ENCODE measurements at places on chromosomes 3 and 15. TPM values are rescaled to one million over a fixed set of nuclear protein-coding genes. Genes with fewer than 3 reads are reported as not detected.

- H3K27me3 ChIP-seq: no peaks in the 10 kb centered on the region
- H3K4me1 ChIP-seq: no peaks in the 10 kb centered on the region
- no peaks in the 10 kb centered on the region for H3K36me3 ChIP-seq
Measured at GRCh38 chr3:179772297-179772696, 119.5 kb downstream of the USP13 start.

GRCh38 chr3:146899171-146899570 is 294.0 kb upstream of the PLSCR5 start:
- no peak overlapping the region for H3K4me3 ChIP-seq
- H3K36me3 ChIP-seq: no peaks in the 10 kb centered on the region
- H3K27me3 ChIP-seq: no peaks in the 10 kb centered on the region

DNA sequence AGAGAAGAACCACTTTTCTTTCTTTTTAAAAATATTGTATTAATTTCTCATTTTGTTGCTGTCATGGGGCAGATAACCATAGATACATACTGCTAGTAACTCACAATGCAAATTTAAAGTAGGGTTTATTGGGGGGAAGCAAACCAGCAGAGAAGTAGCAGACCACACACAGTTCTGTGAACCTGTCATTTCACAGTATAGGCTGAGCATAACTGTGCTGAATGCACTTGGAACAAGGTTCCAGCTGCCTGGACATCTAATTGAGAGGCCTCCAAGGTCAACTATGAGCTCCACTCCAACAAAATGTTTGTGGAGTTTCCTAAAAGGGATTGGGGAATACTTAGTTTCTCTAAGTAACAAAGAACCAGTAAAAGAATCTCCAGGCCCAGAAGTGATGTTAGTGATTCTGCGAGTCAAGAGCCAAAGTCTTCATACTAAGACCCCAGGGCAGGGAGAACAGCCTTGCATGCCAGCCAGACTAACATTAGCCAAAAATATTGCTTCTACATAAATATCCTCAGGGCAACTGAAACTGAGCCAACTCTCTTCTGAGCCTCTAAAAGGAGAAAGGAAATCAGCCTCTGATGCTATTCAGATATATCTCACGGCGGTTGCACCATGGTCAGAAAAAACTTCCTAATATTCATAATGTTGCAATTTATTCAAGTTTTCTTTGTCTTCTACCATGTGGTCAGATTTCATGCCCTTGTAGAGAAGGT is 856.4 kb upstream of the ALCAM start:
- H3K4me1 ChIP-seq: no peaks in the 10 kb centered on the region
- H3K4me3 ChIP-seq: no peak overlapping the region
- no peaks in the 10 kb centered on the region for H3K36me3 ChIP-seq

Gene GRK7
- 0.33 TPM for total RNA-seq

Measured in breast epithelium (tissue), 4 donors.